Memory B cell (primary cell): ENCODE measurements at places on chromosomes 1 and 21.

DNA sequence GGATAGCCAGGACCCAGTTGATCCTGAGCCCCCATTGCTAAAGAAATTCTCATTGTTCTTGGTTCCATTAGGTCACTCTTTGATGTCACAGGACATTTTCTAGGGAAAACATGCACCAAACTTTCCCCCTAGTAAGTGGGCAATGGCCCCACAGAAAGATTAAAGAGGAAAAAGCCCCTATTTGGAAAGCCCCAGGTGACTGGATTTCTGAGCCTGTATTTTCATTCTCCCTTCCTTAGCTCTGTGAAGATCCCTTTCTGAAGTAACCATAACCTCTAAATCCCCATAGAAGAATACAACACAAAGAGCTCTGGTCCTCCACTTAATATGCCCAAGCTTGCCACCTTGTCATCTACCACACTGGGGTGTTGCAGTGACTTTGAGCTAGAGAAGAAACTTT is 232.3 kb upstream of the FGGY start:
- no peak overlapping the region for H3K4me3 ChIP-seq
- no peaks in the 10 kb centered on the region for H3K36me3 ChIP-seq
- no peak for DNase-seq
- no peaks in the 10 kb centered on the region for H3K27me3 ChIP-seq
- peaks cover 15% of the 10 kb centered on the region for H3K4me1 ChIP-seq
- H3K27ac ChIP-seq, result no peak overlapping the region

DNA sequence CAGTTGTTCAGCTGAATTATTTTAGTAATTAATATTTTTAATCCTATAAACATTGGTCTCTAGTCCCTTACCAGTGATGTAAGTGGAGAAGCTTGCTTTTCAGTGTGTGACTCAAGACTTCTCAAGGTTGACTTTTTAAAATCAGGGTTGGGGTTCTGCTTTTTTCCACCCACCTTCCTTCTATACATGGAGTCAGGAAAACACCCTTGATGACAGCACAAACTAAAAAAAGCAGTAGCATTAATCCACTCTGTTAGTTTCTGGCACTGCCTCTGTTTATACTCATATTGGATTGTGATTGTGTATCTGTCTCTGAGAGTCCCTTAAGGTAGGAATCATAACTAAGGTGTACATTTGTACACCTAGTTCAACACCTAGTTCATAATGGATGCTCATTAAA is 8.3 kb upstream of the PLEKHO1 start:
- DNase-seq, result no peak
- H3K27me3 ChIP-seq, result no peaks in the 10 kb centered on the region
- no peak overlapping the region for H3K4me3 ChIP-seq
- H3K27ac ChIP-seq, result peak overlapping the region; percentile 38

- H3K27me3 ChIP-seq, result peaks cover 7% of the 10 kb centered on the region
- H3K4me3 ChIP-seq, result no peak overlapping the region
- peaks cover 2% of the 10 kb centered on the region for H3K36me3 ChIP-seq
- no peak for DNase-seq
Measured at GRCh38 chr21:38930853-38931252, 125.1 kb downstream of the ETS2 start.

DNA sequence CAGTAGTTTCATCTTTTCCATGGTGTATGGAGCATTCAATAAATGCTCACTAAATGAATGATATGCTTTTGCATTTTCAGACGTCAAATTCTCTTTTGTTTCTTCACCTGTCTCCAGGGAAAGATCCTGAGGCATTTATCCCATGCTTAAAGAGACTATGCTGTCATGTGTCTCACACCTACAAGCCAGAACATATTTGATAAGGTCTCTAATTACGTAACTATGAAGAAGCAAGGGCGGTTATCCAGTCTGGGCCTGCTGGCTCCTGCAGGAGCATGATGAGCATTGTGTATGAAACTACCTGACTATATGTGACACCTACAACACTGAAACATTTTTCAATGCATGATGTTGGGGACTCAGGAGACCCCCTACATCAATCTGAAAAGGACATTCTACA is 51.8 kb downstream of the FBXO42 start:
- peak overlapping the region; percentile 59 for H3K27ac ChIP-seq
- peaks cover 23% of the 10 kb centered on the region for H3K36me3 ChIP-seq
- H3K27me3 ChIP-seq, result no peaks in the 10 kb centered on the region

- no peaks in the 10 kb centered on the region for H3K27me3 ChIP-seq
- H3K4me1 ChIP-seq, result peaks cover 41% of the 10 kb centered on the region
- H3K36me3 ChIP-seq, result peaks cover 8% of the 10 kb centered on the region
- no peak for DNase-seq
Measured at GRCh38 chr1:26706315-26706714, 10.5 kb downstream of the ARID1A start.

- H3K27ac ChIP-seq, result no peak overlapping the region
- no peak for DNase-seq
- peaks cover 4% of the 10 kb centered on the region for H3K36me3 ChIP-seq
- H3K4me1 ChIP-seq, result peaks cover 4% of the 10 kb centered on the region
- no peak overlapping the region for H3K4me3 ChIP-seq
Measured at GRCh38 chr1:61981870-61982660, 212.6 kb upstream of the L1TD1 start.
